ENCODE measurements at places on chromosomes 1 and 21.
A peak's percentile ranks its signal among the peaks of the same experiment; 100 is the strongest.

DNA sequence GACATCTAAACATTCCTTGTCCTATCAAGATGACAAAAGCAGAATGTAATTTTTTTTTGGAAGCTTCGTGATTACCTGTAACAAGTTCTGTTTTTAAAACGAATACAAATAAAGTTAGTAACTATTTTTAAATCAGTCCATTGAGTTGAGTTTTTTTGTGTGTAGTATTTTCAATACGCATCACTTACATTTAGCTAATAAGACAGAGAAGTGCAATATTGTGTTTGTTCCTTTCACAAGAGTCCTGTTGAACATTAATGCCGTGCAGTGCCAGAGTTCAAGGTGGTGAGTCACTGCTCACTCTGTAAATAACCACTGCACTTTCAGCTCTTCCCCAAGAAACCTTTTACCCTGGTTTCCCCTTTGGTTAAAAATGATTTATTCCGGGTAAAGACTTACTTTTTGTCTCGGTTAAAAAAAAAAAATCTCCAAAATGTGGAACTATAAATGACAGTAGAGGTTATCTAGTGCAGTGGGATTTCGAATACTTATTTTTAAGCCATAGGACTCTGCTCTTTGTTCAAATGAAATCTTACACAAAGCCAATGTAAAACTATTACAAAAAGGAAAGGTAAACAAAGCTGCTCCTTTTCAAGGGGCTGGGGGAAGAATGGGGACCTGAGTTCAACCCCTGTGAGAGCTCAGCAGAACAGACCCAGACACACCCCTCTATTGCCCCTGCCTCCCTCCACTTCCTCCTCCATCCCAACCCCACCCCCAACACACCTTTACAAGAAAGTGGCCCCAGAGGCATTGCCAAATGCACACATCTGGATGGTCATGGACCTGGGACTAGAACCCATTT is 14.8 kb upstream of the NCMAP start:
- DNase-seq, result no peak

- DNase-seq, result peak; percentile 18
Measured at GRCh38 chr1:148372731-148373130, 110.4 kb downstream of the PPIAL4G start.

DNA sequence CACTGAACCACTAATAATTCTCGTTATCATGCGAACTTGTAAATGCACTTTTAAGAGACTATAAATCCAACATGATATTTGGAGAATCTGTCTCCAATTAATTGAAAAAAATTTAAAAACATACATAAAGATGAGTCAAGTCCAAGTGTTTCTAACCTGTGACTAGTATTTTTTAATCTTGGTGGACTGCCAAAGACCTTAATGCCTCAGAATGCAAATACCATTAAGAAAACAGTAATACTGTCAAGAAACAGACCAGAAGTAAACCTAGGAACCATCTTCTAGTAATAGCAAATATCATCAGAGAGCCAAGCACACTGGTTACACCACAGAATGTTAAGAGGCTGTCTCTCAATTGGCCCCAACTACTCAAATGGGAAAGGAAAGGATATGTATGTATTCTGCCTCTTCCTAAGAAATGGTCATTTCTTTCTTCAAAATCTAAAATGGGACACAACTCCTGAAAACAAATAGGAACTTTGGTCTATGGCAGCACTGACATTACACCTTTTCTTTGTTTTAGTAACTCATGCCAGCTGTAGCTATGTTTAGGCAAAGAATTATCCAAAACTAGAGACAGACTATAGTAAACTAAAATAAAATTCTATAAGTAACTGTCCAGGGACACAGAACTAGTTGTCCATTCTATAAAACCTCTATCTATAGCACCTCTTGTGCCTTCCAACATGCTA is 15.8 kb downstream of the SCYL3 start:
- DNase-seq, result no peak

DNA sequence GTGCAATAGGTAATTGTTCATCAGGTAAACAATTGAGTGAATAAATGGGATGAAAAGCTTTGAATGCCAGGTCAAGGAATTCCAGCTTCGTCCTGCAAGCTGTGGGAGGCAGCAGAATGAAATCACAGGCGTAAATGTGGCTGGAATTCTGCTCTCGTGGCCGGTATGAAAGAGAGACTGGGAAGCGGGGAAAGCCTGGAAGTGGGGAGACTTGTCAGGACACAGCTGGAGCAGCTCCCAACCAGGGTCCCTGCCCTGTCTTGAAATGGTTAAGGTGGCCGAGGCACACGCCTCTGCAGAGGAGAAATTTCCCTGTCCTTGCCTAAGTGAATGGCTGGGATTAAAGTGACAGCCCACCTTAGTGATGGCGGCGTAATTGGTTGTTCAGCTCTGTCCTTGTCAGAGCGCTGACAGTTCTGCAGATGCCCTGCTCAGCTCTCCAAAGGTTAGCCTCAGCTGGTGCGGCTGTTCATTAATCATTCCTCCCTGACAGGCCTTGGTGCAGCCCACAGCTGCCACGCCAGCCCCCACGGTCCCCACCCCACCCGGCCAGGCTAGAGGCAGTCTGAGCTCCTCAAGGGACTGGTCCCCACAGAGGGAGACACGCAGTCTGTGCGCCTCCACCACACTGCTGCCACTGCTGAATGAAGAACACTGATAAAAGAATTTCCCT is 398.3 kb upstream of the POU3F1 start:
- DNase-seq, result no peak

DNA sequence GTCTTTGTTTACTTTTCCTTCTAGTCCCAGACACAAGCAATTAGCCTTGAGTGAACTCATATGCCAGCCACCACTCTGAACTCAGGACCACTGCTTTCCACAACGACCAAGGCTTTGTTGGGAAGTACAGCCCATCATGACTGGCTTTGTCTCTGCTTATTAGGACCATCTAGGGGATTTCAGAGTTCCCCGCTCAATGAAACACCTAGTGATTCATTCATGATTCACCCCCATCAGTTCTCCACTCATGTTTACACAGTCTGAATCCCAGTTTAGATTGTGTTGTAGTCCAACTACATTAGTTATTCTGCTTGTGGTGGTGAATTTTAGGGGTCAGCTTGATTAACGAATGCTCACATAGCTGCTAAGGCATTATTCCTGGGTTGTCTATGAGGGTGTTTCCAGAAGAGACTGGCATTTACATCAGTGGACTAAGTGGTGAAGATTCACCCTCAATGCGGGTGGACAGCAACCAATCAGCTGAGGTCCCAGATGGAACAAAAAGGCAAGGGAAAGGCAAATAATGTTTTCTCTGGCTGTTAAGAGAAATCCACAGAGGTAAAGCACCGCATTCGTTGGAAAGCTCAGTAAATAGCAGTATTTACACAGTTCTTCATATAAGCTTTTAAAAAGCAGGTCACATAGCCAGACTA is 122.7 kb downstream of the RGS21 start:
- DNase-seq, result no peak

- no peak for DNase-seq
Measured at GRCh38 chr21:17468698-17469097, 44.1 kb upstream of the CXADR start.

GRCh38 chr1:153978274-153978909 is 918 bp upstream of the JTB start:
- DNase-seq, result no peak

- DNase-seq, result no peak
Measured at GRCh38 chr21:45417951-45418300, 13.0 kb downstream of the COL18A1 start.

- DNase-seq, result no peak
Measured at GRCh38 chr1:25616987-25617624, 515 bp downstream of the MAN1C1 start.

GRCh38 chr1:60963167-60963940 is 119.0 kb upstream of the NFIA start:
- DNase-seq, result no peak

GRCh38 chr1:1539310-1540089 is 924 bp downstream of the TMEM240 start:
- DNase-seq, result no peak

DNA sequence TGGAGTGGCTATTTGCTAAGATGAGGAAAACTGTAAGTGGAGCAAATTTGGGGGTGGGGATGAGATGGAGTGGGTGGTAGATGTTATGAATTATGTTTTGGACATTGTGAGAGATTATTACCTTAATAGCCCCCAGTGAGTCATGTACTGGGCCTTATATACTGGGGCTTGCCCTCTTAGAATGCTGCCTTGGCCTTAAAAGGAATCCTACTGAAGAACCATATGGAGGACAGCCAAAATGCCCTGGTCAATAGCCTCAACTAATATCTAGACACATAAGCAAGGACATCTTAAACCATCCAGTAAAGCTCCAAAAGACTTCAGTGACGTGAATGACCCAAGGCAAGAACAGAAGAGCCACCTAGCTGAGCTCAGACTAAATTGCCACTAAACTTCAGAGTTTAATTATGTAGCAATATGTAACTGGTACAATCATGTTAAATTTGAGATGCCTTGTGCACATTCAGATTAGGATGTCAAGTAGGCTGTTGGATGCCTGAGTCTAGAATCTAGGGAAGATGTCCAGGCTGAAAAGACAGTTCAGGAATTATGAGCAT is 13.9 kb upstream of the IGSF3 start:
- no peak for DNase-seq

DNA sequence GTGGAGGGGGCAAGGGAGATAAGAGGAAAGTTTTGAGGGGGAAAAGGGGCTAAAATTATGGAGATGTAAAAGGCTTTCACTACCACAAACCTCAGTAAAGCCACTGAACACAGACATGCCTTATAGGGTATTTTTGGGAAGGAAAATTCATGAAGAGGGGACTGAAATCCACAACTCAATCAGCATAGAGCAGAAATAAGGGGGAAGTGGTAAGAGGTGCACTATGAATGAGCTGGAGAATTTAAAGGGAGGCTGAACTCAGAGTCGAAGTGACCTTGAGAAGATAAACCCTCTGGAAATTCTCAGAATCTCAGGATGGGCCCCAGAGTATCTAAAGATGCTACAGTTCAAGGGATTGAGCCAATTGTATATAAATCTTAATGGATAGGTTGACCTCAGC is 15.3 kb downstream of the RHEX start:
- DNase-seq, result no peak

GRCh38 chr1:231326248-231326647 is 11.4 kb downstream of the EXOC8 start:
- no peak for DNase-seq

DNA sequence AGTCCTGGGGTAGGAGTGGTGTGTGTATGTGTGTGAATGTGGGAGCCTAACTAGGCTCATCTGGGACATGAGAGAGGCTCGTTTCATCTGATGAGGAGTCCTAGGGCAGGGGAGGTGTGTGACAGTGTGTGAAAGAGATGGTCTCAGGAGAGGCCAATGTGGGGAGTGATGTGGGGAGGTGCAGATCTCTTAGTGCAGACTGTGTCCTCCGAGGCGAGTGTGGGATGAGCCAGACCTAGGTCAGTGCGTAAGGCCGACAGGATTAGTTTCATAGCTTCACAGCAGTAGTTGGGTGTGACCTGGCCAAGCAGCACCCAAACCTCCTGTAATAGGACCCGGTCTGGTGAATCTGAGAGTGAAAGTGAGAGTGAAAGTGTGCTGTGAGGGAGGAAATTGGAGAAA is 94.7 kb downstream of the LIPI start:
- DNase-seq, result no peak

DNA sequence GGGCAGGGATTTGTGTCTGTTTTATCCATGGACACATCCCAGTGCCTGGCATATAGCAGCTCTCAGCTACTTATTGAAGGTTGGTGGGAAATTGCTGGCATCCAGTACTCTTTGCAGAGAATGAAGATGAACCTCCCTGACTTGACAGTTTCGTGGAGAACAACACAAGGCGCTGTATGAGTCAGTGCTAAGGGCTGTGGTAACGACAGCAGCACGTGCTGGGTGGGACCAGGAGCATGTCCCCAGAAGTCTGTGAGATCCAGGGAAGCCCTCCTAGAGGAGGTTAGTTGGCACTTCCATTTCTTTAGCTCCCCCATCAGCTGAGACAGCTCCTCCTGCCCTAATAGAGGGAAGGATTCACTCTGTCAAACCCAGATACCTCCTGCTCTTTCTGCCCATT is 25.9 kb upstream of the IL19 start:
- no peak for DNase-seq

GRCh38 chr1:205172729-205173366 is 38.7 kb downstream of the DSTYK start:
- no peak for DNase-seq

GRCh38 chr1:49333906-49334305 is 557.2 kb upstream of the BEND5 start:
- no peak for DNase-seq

GRCh38 chr1:238005116-238005515 is 114.4 kb upstream of the ZP4 start:
- no peak for DNase-seq

- no peak for DNase-seq
Measured at GRCh38 chr1:195804547-195804946, 803.7 kb downstream of the KCNT2 start.

DNA sequence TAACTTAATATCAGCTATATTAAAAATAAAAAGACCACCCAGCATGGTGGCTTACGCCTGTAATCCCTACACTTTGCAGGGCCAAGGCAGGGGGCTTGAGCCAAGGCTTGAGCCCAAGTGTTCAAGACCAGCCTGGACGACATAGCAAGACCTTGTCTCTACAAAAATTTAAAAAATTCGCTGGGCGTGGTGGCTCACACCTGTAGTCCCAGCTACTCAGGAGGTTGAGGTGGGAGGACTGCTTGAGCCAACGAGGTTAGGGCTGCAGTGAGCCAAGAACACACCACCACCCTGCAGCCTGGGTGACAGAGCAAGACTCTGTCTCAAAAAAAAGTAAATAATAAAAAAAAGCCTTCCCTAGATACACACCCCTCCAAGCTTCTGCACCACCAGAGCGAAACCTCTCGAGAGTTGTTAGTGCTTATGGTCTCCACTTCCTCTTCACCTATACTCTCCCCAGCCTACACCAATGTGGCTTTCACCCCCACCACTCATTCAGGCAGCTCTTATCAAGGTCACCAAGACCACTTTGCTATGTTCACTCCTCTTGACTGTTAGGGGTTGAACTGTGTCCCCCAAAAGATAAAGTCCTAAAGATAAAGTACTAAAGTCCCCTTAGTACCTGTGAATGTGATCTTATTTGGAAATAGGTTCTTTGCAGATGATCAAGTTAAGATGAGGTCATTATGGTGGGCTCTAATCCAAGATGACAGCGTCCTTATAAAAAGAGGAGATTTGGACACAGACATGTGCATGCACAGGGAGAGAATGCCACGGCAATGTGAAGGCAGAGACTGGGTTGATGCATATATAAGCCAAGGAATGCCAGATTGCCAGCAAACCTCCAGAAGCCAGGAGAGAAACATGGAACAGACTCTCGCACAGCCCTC is 6.8 kb upstream of the PPP1R15B start:
- DNase-seq, result no peak
